ENCODE measurements at places on chromosomes 7 and 10.

DNA sequence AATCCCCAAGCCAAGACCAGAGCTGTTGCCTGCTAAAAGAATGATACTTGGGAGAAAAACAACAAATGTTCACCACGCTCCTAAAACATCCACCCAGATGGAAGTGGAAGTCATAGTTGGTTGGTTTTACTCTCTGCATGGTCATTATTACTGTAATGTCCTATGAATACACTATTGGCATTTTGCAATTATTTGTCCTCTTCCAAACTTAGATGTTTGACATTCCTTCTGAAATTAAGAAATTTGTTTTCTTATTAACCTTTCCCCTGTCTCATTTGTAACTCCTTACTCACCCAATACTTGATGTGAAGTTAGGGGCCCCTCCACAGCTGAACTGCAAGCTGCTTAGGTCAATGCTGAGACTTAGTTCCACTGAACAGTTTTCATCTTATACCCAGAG lies 383.3 kb downstream of the INHBA start:
- DNase-seq: no peak

DNA sequence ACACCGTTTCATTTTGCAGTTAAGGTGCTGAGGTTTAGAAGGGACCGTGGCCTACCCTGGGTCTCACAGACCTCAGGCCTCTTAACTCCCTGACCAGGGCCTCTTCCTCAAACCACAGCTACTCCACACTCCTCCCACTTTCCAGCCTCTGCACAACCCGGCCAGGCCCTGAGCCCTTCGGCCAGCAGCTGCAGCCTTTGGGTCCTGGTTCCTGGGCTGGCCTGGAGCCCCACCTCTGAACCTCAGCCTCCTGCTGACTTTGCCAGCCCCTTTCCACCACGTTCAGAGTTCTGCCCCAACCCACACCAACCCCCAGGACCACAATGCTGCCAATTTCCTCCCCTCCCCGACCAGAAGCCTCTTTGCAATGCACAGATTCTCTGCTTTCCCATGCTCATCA lies 84.1 kb downstream of the VOPP1 start:
- no peak for DNase-seq

DNA sequence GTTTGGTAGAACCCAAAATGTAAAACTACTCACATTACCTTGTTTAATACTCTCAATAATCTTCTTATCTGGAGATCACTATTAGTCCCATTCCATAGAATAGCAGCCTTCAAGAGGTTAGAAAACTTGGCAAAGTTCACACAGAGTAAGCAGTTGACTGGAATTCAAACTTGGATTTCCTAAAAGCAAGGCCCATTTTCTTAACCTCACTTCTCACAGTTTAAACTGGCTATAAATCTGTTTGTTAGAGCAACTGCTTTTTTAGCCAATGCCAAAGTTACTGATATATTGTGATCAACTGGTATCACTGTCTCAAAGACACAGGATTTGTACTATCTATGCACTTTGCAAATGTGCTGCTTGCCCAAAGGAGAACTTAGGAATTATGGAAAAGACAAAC lies 230.2 kb downstream of the THSD7A start:
- no peak for DNase-seq

GRCh38 chr7:7707806-7708205 lies 10.6 kb downstream of the RPA3 start:
- no peak for DNase-seq

- no peak for DNase-seq
Observed at GRCh38 chr10:85262992-85263391, 934.6 kb downstream of the CCSER2 start.

- DNase-seq: no peak
Observed at GRCh38 chr7:24656608-24657007, 83.4 kb downstream of the PALS2 start.

DNA sequence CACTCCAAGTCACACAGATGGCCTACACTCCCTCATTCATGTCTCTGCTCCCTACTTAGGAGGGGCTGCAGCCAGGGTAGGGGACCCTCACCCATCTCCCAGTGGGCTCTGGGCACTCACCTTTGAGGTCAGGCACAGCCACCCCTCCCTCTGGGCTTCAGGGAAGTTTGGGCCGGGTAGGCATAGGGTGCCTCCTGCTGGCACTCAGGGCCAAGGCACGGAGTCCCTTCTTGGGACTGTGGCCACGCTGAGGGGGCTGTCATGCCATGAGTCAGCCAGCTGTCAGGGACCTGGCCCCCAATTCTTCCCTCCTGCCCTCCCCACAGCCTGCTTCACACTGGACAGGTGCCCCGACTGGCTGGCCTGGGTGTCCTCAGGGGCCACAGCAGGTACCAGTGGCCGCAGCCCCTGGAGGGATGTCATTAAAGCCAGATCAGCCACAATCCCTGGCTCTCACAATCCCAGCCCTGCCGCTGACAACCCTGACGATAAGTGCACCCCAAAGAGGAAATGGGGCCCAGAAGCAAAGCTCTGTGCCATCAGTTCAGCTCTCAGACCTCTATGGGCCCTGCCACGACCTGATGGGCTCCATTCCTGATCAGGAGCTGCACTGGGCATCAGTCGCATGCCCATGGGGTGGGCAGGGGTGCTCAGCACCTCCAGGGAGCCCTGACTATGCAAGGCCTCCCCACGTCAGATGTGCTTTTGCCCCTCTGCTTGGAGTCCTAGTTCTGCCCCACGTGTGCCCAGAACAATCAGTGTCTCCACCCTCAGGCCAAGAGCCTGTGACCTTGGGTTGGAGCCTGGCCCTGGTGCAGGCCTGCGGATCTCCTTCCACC lies 34.1 kb upstream of the RET start:
- no peak for DNase-seq

GRCh38 chr7:28427236-28427635 lies 14.9 kb downstream of the CREB5 start:
- no peak for DNase-seq

- DNase-seq: no peak
Observed at GRCh38 chr10:131644864-131645658, 255.7 kb upstream of the PPP2R2D start.

DNA sequence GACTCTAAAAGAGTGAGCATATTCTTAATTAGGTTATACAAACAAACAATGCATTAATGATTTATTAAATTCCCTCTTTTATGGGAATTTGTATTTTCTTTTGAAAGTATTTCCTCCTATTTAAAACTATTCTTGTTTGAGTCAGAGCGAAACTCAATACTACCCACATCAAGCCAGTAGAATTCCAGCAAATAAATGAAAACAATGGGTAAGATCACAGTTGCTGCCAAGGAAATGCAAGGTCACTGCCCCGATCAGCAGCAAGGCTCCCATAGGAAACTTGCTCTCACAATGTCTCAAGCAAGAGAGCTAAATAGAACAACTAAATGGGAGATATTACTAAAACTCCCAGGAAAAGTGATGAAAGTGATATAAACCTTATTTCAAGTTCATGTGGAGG lies 206.3 kb downstream of the THSD7A start:
- DNase-seq: no peak

All from CD4-positive, alpha-beta T cell treated with Interleukin-6 for 4 hours (primary cell).